Thymus (tissue), 14 donors: ENCODE measurements at places on chromosomes 12 and 14. TPM values are rescaled to one million over a fixed set of nuclear protein-coding genes. Genes with fewer than 3 reads are reported as not detected.

Gene KRT6C
- 23.5 TPM for polyA plus RNA-seq

Gene KRT75
- 6.8 TPM for polyA plus RNA-seq

Gene DBX2
- not detected for polyA plus RNA-seq

DNA sequence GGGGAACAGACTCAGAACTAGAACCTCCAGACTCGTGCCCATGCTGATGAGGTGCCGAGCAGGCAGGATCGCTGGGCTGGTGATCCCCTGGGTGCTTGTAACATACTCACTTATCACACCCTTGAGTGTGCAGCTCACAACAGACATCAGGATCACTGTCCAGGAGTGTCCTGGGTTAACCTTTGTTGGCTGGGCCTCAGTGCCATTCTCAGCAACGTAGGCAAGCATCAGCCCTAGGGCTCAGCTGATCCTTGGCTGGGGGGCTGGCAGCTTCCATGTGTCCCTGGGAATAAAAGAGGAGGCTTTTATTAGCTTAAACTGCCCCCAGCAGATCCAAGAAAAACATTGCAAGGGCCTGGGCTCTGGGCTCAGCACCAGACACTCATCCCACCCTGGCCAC lies 1.6 kb downstream of the TMEM229B start:
- no peaks in the 10 kb centered on the region for H3K27me3 ChIP-seq
- H3K4me3 ChIP-seq: no peak overlapping the region
- H3K4me1 ChIP-seq: peaks cover 62% of the 10 kb centered on the region
- peaks cover 16% of the 10 kb centered on the region for H3K36me3 ChIP-seq
- no peak overlapping the region for H3K27ac ChIP-seq
- no peak for DNase-seq

DNA sequence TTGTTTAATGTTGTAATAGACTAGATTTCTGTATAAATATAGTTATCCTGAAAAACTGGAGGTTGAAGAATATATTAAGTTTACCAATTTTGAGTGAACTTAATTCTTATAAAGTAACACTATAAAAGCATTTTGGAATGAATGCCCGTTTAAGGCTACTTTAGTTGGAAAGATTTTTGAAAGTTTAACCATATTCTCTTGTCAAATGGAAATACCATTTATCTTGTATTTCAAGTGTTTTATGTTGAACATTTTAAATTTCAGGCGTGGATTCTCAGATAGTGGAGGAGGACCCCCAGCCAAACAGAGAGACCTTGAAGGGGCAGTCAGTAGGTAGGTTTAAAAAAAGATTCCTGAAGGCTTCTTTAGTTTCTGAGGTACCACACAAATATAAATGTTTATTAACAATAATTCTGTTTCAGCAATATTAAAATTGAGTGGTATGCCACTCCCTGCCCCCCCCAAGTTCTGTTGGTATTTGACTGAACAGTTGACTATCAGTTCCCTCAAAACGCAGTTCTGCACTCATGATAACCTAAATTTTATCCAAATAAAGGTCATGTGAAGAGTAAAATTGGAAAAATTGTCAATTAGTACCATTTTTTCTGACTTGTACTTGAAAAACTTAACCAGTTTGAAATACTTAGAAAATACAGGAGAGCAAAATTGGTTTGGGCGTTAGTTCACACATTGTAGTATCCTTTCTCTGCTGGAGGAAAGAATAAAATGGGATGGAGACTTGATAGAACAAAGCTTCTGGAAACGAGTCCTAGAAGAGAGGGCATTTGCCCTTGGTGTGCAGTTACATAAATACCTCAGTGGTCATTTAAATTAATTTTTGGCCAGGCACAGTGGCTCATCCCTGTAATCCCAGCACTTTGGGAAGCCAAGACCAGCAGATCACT lies 1.5 kb downstream of the PNN start:
- H3K36me3 ChIP-seq: peaks cover 44% of the 10 kb centered on the region
- no peaks in the 10 kb centered on the region for H3K27me3 ChIP-seq
- H3K27ac ChIP-seq: no peak overlapping the region
- peaks cover 12% of the 10 kb centered on the region for H3K4me1 ChIP-seq
- peak overlapping the region; percentile 97 for H3K4me3 ChIP-seq

DNA sequence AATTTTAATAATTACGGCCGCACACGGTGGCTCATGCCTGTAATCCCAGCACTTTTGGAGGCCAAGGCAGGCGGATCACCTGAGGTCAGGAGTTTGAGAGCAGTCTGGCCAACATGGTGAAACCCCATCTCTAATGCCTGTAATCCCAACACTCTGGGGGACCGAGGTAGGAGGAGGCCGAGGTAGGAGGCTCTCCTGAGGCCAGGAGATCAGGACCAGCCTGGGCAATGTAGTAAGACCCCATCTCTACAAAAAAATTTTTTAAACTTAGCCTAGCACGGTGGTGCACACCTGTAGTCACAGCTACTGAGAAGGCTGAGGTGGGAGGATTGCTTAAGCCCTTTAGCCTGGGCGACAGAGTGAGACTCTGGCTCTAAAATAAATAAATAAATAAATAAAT lies 5.6 kb upstream of the CFAP73 start:
- no peaks in the 10 kb centered on the region for H3K27me3 ChIP-seq
- DNase-seq: no peak
- no peaks in the 10 kb centered on the region for H3K4me1 ChIP-seq
- H3K4me3 ChIP-seq: no peak overlapping the region
- H3K27ac ChIP-seq: no peak overlapping the region

GRCh38 chr12:107103516-107103915 lies 10.2 kb upstream of the CRY1 start:
- H3K36me3 ChIP-seq: no peaks in the 10 kb centered on the region
- DNase-seq: no peak
- H3K4me3 ChIP-seq: no peak overlapping the region

DNA sequence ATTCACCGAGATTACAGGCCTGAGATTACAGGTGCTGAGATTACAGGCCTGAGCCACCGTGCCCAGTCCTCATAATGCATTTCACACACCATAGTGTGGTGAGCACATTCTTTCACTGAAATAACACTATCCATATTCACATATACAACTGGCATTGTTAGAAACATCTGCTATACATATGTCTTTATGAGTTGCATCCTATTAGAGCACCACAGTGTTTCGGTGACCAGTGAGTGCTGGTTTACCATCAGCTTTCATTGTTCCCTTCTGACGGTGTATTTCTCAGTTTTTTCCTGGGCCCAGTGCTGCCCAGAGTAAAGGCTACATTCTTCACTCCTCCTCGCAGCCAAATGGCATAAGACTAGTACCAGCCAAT lies 96.2 kb upstream of the FGD4 start:
- H3K27ac ChIP-seq: no peak overlapping the region
- no peaks in the 10 kb centered on the region for H3K4me1 ChIP-seq
- no peak for DNase-seq
- no peaks in the 10 kb centered on the region for H3K27me3 ChIP-seq
- no peak overlapping the region for H3K4me3 ChIP-seq
